ENCODE measurements at places on chromosomes 6 and 20. TPM values are rescaled to one million over a fixed set of nuclear protein-coding genes. Genes with fewer than 3 reads are reported as not detected.

The PTCHD4 gene
- 0.09 TPM for total RNA-seq

- DNase-seq: no peak
Measured at GRCh38 chr6:12339808-12340487, 49.8 kb downstream of the EDN1 start.

DNA sequence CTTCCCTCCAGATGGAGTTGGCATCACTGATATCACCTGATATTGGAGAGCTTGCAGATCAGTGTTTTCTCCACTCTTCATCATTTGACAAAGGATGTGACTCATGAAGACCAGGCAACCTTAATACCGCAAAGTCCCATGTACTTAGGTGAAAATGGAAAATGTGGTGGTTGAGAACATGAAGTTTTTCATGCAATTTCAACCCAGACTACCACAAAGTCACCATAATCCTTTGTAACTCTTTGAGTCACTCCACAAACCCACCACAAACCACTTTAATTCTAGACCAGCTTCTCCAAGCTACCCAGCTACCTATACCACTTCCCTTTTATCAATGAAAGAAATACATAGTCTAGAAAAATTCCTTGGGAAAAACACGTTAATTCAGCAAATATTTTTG is 7.1 kb downstream of the NHLRC1 start:
- DNase-seq: no peak

The WFDC12 gene
- total RNA-seq: 1.0 TPM

The DOK5 gene
- 0.76 TPM for total RNA-seq

The SLC17A1 gene
- not detected for total RNA-seq

DNA sequence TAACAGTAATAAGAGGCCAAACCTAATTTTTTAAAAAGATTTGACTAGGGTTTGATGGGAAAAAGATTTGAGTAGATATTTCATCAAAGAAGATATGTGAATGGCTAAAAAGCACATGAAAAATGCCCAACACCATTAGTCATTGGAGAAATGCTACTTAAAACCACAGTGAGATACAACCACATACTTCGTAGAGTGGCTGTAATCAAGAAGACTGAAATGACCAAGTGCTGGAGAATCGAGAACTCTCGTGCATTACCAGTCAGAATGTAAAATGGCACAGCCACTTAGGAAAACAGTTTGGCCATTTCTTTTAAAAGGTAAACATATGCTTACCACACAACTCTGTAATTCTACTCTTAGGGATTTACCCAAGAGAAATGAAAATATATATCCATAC is 175.5 kb downstream of the EYA2 start:
- DNase-seq: no peak

- no peak for DNase-seq
Measured at GRCh38 chr6:133392015-133392414, 150.9 kb downstream of the EYA4 start.

The C6orf58 gene
- 0.05 TPM for total RNA-seq

- no peak for DNase-seq
Measured at GRCh38 chr20:24670981-24671380, 201.6 kb downstream of the SYNDIG1 start.

The MUCL3 gene
- total RNA-seq: 0.05 TPM

GRCh38 chr20:43386878-43387277 is 70.8 kb upstream of the SRSF6 start:
- DNase-seq: no peak

DNA sequence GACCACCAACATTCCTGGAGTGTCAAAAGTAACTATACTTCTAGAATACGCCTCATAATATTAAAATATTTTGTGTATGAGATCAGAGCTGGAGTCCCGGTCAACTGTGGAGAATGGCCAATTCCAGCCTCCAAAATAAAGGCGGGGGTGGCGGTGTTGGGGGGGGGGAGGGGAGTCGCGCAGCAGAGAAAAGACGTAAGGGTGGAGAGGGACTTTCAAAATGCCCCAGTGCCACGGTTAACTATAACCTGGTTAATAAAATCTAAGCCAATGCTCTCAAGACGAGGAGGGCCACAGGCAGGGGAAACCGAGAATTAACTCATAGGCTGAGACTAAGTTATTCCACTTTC is 1.3 kb downstream of the NUP153 start:
- no peak for DNase-seq

Data from thymus (tissue), 14 donors.